Tibial nerve (tissue), 4 donors: ENCODE measurements at places on chromosomes 1 and 21. TPM values are rescaled to one million over a fixed set of nuclear protein-coding genes. Genes with fewer than 3 reads are reported as not detected.

DNA sequence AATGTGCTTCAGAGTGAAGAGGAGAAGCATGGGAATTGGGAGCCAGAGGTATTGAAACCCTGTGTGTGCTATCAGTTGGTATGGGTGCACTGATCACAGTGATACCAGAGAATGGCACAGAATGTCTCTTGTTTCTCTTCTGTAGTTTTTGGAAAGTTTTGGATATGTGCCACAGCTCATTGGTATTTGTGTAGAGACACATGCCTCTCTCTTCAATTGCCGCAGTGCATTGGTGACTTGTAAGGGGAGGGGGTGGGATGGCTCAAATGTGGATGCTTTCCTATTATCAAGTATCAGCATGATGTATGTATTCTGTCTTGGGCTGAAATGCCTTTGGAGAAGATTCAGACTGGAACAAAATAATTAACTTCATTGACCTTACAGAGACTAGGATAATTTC, 101.0 kb downstream of the HMCN1 start:
- no peaks in the 10 kb centered on the region for H3K27me3 ChIP-seq
- no peak overlapping the region for H3K4me3 ChIP-seq
- no peak overlapping the region for H3K27ac ChIP-seq

DNA sequence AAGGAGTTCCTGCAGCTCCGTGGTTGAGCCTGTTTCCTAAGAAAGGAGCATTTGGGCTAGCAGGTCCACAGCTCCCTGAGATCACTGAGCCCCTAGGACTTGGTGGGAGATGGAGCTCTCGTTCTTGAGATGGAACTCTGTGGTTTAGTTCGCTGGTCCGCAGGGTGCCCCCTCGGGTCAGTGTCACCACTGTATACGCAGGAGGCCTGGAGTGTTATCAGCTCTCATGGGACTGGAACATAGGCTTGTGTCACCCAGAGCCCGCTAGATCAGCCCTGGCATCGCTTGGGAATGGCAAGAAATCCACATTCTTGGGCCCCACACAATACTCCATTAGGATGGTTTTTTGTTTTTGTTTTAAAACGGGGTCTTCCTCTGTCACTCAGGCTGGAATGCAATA, 3.6 kb downstream of the SNAP47 start:
- no peak for DNase-seq
- no peak overlapping the region for H3K4me3 ChIP-seq
- no peaks in the 10 kb centered on the region for H3K36me3 ChIP-seq
- H3K4me1 ChIP-seq = peaks cover 48% of the 10 kb centered on the region
- H3K27ac ChIP-seq = no peak overlapping the region

GRCh38 chr1:226598455-226598849, 49.9 kb downstream of the STUM start:
- no peaks in the 10 kb centered on the region for H3K36me3 ChIP-seq
- no peaks in the 10 kb centered on the region for H3K27me3 ChIP-seq
- no peak for DNase-seq
- H3K4me3 ChIP-seq = no peak overlapping the region
- no peak overlapping the region for H3K27ac ChIP-seq
- peaks cover 21% of the 10 kb centered on the region for H3K4me1 ChIP-seq

DNA sequence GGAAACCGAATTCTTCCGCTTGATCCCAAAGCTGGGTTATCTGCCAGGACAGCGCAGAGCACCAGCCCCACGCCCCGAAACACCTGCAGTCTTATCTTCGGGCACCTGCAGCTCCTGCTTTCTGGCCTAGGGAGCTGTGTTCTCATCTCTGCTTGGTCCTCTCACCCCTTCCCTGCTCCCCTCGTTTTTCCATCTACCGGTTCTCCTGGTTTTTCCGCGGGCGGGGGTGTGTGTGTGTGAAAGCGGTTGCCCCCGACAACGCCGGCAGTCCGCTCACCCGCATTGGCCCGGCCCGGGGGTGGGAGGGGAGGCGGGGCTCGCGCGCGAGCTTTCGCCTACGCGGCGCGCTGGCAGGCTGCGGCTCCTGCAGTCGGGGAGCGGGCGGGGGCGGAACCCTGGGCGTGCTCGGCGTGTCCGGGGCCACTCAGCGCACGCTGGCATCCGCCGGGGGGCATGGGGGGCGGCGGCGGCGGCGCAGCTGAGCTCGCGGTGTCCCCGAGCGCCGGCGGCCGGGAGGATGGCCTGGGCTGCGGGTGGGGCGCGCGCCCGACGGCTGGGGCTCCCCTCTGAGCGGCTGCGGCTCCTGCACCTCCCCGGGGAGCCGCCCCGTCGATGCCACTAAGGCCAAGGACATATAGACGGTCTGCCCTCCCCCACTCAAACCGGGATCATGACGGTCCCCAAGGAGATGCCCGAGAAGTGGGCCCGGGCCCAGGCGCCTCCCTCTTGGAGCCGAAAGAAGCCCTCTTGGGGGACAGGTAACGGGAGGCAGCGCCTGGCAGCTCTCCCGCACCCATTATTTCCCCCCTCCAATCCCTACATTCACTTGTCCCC, 3.2 kb downstream of the ATP8B2 start:
- H3K36me3 ChIP-seq = no peaks in the 10 kb centered on the region
- peak overlapping the region; percentile 79 for H3K27ac ChIP-seq
- H3K4me1 ChIP-seq = no peaks in the 10 kb centered on the region
- H3K27me3 ChIP-seq = no peaks in the 10 kb centered on the region
- DNase-seq = peak; percentile 82
- H3K4me3 ChIP-seq = peak overlapping the region; percentile 50

The VSIG8 gene
- 0.20 TPM for total RNA-seq
